Right ventricle myocardium superior (tissue), 1 donor: ENCODE measurements at places on chromosomes 7 and 10.

DNA sequence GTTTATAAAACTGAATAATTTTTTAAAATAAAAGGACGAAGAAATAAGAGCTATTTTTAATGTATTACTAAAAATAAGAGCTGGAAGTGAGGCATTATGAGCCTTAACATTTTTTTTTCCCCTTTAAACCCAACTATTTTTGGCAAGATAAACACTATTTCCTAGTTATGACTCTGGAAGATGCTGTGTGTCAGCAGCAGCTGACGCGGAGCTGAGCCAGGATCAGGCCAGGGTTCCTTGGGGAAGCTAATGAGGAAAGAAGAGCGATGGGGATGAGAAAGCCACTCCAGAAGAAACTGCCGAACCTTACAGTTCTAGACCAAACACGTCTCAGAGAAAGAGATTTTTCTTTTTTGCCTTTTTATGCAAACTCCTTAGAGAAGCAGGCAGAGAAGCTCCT is 85.9 kb downstream of the USP6NL start:
- peak; percentile 84 for DNase-seq

- DNase-seq: no peak
Observed at GRCh38 chr10:110897184-110897583, 21.8 kb downstream of the BBIP1 start.

- DNase-seq: no peak
Observed at GRCh38 chr7:542713-543500, 23.3 kb upstream of the PDGFA start.

- DNase-seq: no peak
Observed at GRCh38 chr7:1675036-1675671, 5.1 kb downstream of the ELFN1 start.

- no peak for DNase-seq
Observed at GRCh38 chr7:30142710-30143109, 7.9 kb downstream of the MTURN start.

DNA sequence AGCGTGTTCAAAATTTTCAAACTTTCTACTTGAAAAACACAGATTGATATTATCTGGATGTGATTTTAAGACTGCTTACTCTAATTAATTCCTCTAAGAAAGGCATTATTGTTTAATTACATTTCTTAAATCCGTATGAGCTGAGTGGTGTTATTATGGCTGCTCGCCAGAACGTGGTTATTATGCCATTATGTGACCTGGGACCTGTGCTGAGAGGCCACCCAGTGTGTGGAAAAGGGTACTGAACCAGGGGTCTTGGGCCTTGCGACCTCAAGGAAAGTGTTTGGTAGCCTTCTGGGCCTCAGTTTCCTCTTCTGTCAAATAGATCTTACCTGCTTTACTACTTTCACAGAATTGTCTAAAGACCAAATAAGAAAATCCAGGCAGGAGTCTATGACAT is 15.4 kb downstream of the LGI1 start:
- no peak for DNase-seq

DNA sequence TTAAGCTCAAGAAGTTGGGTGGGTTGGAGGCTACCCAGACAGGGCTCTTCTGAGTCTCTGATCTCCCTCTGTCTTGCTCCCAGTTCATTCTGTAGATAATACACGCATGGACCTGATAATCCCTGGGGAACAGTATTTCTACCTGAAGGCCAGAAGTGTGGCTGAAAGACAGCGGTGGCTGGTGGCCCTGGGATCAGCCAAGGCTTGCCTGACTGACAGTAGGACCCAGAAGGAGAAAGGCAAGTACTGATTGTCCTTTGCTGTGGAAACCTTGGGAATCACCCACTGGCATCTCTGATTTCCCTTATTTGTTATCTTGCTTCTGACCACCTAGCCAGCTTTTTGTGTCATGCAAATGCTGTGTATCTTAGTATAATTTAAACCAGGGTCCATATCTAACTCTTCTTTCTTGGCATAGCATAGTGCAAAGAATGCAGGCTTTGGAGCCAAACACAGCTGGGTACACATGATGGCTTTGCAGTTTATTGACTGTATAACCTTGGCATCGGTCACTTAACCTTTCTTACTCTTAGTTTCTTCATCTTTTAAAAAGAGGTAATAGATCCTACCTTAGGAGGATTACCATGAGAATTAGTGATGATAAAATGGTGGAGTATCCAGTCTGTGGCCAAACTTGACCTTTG is 18.0 kb downstream of the PLEKHA8 start:
- DNase-seq: no peak

GRCh38 chr10:118971876-118972275 is 57.6 kb upstream of the NANOS1 start:
- DNase-seq: no peak

GRCh38 chr7:118311121-118311836 is 86.8 kb downstream of the ANKRD7 start:
- DNase-seq: no peak

- DNase-seq: peak; percentile 74
Observed at GRCh38 chr7:45089341-45089891, 647 bp upstream of the NACAD start.

- no peak for DNase-seq
Observed at GRCh38 chr7:25029075-25029474, 49.1 kb upstream of the OSBPL3 start.

GRCh38 chr10:31602541-31603234 is 283.7 kb downstream of the ZEB1 start:
- peak; percentile 90 for DNase-seq

DNA sequence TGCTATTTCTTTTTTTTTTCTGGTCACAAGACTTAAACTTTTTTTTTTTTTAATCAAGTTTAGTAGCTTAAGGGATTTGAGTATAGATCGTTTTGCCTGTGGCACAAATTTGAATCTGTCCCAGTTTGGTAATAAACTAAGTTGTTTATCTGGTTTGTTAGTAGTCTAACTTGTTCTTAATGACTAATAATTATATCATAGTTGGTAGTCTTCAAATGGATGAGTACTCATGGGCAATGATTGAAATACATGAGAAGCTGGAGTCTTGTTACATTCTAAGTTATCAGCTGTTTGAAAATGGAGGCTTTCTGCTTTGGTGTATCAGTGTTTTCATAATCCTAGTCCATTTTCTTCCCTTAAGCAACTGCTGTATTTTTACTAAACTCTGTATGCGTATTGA is 12.3 kb downstream of the BTAF1 start:
- DNase-seq: no peak

DNA sequence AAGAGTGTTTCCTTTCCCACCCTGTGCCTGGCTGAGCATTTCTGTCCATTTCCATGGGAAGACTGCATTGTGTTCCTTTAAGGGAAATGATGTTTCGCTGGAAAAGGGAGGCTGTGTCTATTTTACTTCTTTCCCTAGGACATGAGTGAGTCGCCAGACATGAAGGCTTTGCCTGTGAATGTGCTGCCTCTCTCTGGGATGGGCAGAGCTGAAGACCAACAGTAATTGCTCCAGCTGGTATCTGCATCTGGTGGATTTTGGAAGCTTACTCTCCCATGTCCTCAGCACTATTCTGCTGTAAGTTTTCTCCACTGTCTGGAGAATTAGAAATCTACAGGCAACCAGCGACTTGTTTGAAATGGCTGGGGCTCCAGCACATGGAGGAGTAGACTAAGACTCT is 264.6 kb upstream of the BMPER start:
- DNase-seq: no peak

- DNase-seq: no peak
Observed at GRCh38 chr10:43043342-43043772, 33.5 kb upstream of the RET start.

DNA sequence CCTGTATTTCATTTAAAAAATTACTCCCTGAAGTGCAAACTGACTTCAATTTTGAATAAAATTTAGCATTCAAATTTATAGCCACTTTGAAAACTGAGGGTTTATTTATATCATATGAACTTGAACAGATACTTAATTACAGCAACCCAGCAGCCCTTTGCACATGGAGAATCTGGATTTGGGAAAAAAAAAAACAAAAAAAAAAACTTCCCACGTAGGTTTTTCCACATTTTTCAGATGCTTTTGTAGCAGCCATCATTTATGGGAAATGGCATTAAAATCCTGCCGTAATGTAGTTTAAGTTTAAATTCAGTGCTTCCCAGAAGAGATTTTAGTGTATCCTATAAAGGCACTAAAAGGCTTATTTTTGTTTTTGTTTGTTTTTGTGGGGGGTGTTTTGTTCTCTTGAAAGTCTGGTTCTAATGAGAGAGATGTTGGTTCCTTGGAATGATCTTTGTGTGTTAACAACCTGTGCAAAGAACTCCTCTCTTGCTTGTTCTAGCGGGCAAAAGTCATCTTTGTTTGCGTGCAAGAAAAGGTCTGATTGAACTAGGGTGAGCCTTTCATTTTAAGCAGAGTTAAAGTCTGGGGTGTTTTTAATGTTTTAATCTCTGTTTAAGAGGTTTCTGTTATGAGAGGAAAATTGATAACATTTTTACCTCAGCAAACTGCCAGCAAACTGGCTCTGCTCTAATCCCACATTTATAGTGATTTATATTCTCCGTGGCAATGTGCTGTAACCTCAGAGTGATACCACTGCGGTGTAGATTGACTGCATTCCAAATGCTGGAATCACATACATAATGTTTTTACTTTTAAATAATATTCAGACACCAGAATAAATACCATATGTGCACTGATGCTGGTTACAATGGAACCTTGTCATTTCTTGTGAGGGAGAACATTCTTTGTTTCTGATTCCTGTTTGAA is 105.5 kb downstream of the WNT2 start:
- DNase-seq: no peak

DNA sequence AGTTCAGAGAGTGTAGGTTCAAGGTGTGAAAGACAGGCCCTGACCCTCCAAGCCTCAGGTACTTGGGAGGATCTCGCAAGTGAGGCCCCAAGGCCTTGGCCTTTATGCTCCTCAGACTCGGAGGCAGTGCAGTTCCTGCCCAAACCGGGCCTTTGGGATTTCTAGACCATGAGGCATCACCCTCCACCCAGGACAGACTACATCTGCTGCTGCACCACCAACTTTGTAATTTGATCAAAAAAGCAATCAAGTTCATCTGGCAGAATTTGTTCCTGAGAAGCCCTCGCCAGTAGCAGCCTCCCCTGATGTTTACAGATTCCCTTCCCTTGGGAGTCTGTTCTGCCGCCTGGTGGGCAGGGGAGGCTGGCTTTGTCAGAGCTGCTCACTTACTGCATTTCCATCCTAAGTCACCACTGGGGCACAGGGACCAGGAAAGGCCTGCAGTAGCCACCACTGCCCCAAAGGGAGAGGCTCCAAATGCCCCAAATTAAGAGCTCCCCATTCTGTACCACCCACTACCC is 2.1 kb downstream of the CAMK2G start:
- DNase-seq: no peak

GRCh38 chr10:110510086-110510485 is 12.4 kb downstream of the DUSP5 start:
- no peak for DNase-seq

GRCh38 chr7:65966146-65966545 is 15.9 kb downstream of the GUSB start:
- DNase-seq: no peak

GRCh38 chr10:8069108-8069507 is 14.6 kb downstream of the GATA3 start:
- DNase-seq: no peak

GRCh38 chr10:44828508-44829142 is 82.5 kb upstream of the TMEM72 start:
- peak; percentile 66 for DNase-seq

- DNase-seq: no peak
Observed at GRCh38 chr7:123004931-123005330, 9.4 kb upstream of the TAS2R16 start.

GRCh38 chr7:80208700-80209099 is 74.1 kb downstream of the GNAI1 start:
- no peak for DNase-seq

DNA sequence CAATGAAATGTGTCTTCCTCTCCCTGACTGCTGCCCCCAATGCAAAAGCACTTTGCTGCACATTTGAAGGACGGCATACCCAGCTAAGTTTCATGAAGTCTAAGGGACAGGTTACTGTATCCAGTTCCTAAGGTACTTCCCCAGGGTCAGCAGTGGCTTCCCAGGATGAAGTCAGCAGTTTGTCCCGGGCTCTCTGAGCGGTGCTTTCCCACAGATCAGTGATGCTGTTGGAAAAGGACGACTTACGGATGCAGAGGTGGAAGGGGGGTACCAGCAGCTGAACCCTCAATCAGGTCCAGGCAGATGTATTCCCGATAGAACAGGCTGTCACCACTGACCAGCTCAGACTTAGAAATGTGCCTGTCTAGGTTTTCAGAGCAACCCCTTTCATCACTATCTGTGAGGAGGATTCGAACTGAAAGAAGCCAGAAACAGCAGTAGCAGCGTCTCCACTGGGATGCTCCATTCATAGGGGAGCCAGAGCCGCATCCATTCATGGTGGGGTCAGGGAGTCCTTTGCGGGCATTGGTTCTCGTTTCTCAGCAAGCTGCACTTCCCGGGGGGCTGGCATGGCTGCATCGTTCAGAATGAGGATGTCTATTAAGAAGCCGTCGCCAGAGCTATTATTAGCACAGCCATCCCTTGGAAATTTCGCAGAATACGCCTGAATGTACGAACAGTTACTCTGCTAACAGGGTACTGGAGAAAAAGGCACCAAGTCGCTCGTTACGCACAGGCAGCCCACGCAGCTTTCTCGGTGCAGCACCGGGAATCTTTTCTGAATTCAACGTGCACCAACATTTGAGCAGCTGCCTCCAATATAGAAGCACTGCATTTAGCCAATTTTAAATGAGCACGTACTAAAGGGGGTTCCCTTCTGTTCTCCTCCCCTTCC is 303.7 kb downstream of the PRPF18 start:
- DNase-seq: peak; percentile 62

- DNase-seq: no peak
Observed at GRCh38 chr10:20300735-20301134, 484.5 kb downstream of the PLXDC2 start.

DNA sequence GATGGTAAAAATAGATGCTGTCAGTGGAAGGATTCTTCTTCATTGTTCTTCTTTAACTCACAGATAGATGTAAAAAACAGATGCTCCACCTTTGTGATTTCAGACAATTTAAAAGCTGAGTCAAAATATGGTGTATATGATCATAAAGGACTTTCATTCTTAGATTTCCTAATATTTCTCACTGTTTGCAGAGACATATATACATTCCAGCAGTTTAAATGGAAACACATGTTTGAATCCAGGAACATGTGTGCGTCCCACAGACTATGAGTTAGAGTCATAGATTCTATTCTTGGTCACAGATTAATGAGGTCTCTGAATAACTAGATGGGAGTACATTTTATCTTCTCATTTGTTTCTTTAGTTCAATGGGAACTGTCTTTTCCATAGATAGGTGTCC is 109.6 kb downstream of the BICC1 start:
- DNase-seq: no peak

- no peak for DNase-seq
Observed at GRCh38 chr10:114584419-114584818, 73.7 kb downstream of the ABLIM1 start.

DNA sequence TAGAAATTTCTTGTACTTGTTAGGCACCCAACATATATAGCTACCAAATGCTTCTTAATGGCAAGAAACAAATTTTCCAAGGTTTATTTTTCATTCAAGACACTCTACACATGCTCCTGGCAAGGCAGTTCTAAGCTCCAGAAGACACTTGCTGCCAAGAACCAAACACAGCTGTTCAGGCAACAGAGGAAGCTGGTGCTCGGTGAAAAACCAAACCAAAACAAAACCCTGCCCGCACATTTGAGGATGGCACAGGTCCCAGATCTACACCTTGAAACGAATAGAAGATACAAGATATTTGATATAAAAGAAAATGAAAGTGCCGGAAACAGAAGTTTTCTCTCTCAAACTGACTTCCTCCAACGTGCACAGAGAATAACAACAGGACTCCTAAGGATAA is 4.9 kb upstream of the DNTT start:
- no peak for DNase-seq

- DNase-seq: no peak
Observed at GRCh38 chr7:94272821-94273583, 121.7 kb upstream of the COL1A2 start.

GRCh38 chr7:19116121-19117090 is 1.0 kb downstream of the TWIST1 start:
- peak; percentile 43 for DNase-seq
